Stimulated activated CD4-positive, alpha-beta T cell treated with anti-CD3 and anti-CD28 coated beads, Interleukin-4, amount 100 ng/mL, for 24 hours (primary cell): ENCODE measurements at places on chromosomes 2 and 18.

- no peak for DNase-seq
Observed at GRCh38 chr2:33673937-33674336, 74.8 kb upstream of the FAM98A start.

- no peak for DNase-seq
Observed at GRCh38 chr18:76514573-76514972, 19.5 kb upstream of the ZNF516 start.

- no peak for DNase-seq
Observed at GRCh38 chr2:7752291-7752690, 835.1 kb downstream of the RNF144A start.

- no peak for DNase-seq
Observed at GRCh38 chr18:76057386-76057785, 437.7 kb downstream of the ZNF516 start.

- no peak for DNase-seq
Observed at GRCh38 chr2:67201521-67201920, 195.6 kb upstream of the ETAA1 start.

DNA sequence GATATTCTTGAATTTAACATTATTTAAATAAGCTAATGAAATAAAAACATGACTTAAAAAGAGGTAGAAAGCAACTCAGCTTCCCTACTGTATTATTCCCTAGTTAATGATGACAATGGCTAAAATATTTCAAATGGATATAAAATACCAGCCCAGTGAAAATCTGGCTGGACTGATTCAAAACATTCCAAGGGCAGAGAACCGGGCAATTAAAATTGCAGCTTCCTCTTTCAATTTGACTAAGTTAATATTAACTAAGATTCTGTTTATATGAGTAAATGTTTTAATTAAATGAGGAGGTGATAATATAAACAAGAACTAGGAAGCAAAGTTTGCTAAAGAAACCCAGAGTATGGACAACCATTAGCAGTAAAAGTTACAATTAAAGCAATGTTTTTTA lies 65.6 kb downstream of the RAPH1 start:
- DNase-seq = no peak

DNA sequence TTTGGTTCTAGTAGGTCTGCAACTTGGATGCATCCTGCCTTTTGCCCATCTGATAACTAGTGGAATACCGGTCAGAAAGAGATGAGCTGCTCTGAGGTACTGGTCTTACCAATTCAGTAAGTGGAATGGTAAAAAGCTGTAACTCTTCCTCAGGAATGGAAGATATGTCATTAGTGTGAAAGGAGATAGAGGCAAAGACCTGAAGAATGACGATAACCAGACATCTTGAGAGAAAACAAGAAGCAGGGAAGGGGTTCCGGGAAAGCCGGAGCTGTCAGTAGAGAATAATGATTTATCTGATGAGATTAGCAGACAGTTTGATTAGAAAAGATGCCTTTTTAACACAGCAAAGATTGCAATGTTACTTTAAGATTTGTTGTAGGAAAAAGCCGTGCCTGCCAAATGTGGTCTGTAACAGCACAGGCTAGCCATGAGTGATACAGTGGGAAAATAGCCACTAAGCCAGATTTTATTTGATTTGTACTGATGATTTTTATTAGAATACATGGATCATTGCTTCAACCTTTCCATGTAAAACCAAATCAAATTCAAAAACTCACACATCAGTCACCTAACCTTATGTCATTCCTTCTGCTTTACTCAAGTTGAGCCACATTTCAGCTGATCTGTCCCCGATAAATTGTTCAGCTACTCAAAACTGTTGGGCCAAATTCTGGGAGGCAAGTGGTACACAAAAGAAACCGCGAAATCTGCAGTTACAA lies 110.0 kb downstream of the TCF4 start:
- no peak for DNase-seq

- no peak for DNase-seq
Observed at GRCh38 chr2:182043861-182044260, 58.2 kb downstream of the PPP1R1C start.

DNA sequence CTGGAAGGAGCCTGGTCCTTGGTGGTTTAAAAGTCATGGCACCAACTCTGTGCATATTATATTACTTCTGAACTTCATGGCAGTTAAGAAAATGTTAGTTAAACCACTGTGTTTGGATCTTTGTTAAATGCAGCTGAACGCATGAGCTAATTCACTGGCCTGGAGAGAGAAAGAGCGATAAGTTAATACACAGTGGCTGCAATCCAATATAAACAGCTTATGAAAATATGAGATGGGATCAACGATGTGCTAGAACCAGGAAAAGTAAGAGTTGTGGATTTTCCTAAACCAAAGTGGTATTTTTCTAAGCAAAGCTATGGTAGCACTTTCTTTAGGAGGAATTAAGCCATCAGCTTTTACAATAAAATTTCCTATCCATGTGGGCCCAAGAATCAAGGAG lies 326.7 kb downstream of the MTX2 start:
- DNase-seq = no peak

GRCh38 chr2:213232649-213233437 lies 51.4 kb upstream of the SPAG16 start:
- peak; percentile 13 for DNase-seq

DNA sequence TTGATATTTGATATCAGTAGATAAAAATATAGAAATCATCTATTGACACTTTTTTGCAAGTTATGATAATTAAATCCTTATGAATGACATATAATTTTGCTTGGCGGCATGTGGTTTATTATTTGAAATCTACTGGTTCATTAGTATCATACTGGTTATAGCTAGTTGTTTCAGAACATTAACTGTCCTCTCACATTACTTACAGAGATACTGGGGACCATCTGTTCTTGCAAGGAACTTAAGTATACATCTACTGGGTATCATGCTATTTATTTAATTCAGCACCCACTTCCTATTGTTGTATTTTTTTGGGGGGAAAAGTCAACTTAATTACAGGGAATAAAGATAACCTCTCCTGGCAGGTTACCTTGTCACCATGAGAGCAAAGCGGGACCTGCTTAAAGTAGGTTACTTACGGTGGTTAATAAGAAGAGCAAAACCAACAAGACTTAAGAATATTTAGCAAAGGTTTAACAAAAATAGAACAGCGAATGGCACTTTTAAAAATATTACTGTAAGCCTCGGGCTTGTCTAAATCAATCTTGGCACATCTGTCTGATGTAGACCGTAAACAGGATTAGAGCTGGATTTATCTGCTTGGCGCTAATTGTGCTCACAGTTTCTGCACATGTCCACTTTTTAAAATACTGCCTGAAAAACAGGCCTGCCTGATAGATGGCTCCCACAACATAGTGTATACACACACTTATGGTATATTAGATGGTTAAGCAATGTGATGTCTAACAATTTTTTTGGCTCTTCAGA lies 41.8 kb downstream of the CERKL start:
- DNase-seq = no peak

GRCh38 chr2:9796056-9797010 lies 46.9 kb upstream of the TAF1B start:
- no peak for DNase-seq

DNA sequence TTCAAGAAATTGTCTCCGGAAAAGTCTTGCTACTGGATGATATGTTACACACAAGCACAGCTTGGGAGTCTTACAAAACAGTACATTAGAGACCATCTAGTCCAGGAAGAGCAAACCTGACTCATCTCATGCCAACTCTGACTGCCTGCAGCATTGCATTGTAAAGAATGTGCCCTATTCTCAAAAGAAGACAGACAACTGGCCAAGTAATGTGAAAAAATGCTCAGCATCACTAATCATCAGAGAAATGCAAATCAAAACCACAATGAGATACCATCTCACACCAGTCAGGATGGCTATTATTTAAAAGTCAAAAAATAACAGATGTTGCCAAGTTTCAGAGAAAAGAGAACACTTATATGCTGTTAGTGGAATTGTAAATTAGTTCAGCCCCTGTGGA lies 42.7 kb upstream of the GORASP2 start:
- no peak for DNase-seq

- DNase-seq = no peak
Observed at GRCh38 chr18:70998490-70998889, 709.6 kb downstream of the SOCS6 start.

- no peak for DNase-seq
Observed at GRCh38 chr2:111045771-111046444, 74.8 kb upstream of the BCL2L11 start.

- no peak for DNase-seq
Observed at GRCh38 chr2:172256886-172257285, 154.2 kb upstream of the DLX2 start.

DNA sequence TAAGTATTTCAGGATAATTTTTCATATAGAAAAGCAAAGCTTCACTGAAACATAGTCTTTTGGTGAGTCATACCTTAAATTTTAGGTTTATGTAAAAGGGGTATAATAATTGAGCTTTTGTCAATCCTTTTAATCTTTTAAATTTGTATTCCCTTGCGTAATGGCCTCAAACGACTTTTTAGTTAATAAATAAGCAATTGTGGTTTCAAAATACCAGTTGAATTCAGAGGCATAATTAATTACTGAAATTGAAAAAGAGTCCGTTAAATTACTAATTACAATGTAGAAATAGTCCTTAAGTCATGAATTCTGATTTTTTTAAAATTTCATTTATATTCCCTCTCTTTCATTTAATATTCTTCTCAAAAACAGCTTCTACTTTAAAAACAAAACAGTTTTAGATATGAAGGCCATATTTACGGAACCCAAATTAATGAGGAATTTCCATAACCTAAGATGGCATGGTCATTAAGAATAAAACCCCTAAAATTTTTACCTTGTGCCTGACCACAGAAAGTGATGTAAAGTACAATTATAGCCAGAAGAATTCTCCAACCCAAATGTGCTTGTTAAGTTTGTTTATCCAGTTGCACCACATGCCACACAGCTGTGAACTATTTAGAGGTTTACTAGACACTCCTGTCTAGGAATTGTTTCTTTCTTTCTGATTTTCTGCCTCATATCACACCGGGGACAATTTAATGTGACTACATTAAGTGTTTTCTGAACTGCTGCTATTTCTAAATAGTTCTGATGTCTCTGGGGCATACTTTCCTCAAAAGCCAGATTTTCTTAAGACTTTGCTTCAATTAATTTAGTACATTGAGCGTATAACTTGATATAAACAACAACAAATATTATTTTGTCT lies 60.7 kb upstream of the ITGA4 start:
- DNase-seq = no peak

GRCh38 chr2:45826884-45827635 lies 175.6 kb downstream of the PRKCE start:
- no peak for DNase-seq

DNA sequence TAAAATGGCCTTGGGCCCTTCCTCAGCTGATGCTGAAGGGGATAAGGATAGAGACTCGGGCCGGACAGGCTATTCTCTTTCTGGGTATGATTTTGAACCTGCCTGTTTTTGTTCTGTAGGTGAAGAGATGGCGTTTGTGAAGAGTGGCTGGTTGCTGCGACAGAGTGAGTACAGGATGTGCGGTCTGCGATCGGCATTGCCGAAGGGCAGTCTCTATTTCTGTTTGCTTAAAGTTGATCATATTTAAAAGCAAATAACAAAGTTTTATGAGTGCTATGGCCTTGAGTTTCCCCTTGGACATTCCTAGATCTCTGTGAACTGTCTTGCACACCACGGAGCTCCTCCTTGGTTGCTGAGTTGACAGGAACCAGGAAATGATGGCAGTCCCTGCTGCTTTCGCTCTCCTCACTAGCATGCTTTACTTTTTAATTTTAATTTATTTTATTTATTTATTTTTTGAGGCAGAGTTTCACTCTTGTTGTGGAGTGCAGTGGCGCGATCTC lies 15.7 kb downstream of the PLEKHB2 start:
- DNase-seq = no peak

DNA sequence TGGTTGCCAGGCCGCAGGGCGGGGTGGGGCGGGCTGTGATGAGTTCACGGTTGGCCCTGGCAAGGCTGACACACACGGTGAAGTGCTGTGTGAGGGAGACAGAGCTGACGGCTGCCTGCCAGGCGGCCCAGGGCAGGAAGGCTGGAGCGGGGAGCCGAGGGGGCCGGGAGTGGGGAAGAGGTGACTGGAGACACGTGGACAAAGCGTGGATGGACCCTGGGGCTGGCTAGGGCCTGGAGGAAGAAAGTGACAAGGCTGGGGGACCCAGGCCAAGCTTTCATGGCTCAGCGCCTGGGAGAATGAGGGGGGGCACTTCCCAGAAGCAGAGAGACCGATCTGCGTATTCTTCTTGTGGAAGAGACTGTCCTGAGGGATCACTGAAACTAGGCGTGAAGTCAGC lies 123.2 kb downstream of the DYSF start:
- no peak for DNase-seq

DNA sequence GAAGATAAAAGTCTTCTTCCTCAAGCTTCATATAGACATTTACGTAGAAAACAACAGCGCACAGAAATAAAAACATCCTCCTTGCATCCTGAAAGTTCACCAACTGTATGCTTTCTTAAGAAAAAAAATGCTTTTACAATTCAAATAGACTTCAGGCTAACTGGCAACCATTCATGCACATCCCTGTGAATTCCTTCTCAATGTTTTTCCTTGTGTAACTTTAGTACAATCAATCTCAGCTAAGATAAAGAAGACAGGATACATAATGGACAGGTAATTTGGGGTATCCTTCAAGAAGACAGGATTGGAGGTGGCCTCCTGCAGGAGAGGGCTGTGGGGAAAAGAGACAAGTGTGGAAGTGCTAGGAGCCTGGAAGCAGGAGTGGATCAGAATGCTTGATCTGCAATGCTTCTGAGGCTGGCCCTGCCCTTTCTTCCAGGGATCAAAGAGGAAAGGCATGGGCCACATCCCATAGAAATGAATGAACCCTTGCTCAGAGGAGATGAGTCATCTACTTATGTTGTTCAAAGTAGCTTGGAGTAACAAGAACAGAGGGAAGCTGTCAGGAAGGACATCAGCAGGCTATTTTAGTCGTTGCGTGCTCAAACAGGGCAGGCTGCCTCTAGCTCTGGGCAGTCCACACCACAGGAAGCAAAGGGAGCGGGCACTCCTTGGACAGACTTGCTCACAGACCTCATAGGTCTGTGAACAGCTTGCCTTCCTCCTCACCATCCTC lies 126.6 kb downstream of the TMEM131 start:
- DNase-seq = no peak

- DNase-seq = no peak
Observed at GRCh38 chr2:124382067-124382618, 357.1 kb downstream of the CNTNAP5 start.

DNA sequence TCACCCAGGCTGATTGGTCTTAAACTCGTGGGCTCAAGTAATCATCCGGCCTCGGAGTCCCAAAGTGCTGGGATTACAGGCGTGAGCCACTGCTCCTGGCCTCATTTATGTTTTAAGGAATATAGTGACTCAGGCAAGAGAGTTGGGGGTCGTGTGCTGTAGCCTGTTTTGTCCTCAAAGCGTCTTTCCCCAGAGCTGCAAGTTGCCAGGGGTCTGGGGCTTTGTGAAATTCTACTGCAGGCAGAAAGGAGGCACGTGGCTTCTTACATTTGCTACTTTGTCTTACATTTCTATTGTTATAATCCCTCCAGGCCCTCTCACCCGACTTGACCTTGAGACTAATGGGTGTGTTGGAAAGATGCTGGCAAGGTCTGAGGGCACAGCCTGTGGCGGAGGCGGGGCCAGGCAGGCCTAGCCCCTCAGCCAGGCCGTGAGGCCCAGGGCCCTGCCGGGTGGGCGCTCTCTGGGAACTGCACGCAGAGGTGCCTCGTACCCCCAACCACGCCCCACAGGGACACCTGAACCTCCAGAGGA lies 85.8 kb upstream of the NDUFV2 start:
- no peak for DNase-seq

GRCh38 chr2:26430826-26431225 lies 29.1 kb downstream of the DRC1 start:
- DNase-seq = no peak

- DNase-seq = no peak
Observed at GRCh38 chr2:235976956-235977355, 191.2 kb downstream of the GBX2 start.
